Activated CD4-positive, alpha-beta T cell treated with anti-CD3 and anti-CD28 coated beads, Interleukin-2, amount 10 ng/mL, durations not matched to agents 7 days and 5 days (primary cell): ENCODE measurements at places on chromosomes 1 and 21.

GRCh38 chr1:36760081-36760480 is 274.2 kb downstream of the GRIK3 start:
- H3K36me3 ChIP-seq, result no peaks in the 10 kb centered on the region
- no peak overlapping the region for H3K4me3 ChIP-seq
- no peak overlapping the region for H3K27ac ChIP-seq
- no peak for DNase-seq

- no peak for DNase-seq
- H3K4me1 ChIP-seq, result no peaks in the 10 kb centered on the region
- H3K27me3 ChIP-seq, result peaks cover 2% of the 10 kb centered on the region
Measured at GRCh38 chr1:56461158-56462127, 117.9 kb downstream of the PLPP3 start.

GRCh38 chr1:246113555-246114095 is 393.5 kb downstream of the SMYD3 start:
- H3K27ac ChIP-seq, result no peak overlapping the region
- peaks cover 3% of the 10 kb centered on the region for H3K36me3 ChIP-seq
- H3K4me3 ChIP-seq, result no peak overlapping the region
- H3K27me3 ChIP-seq, result no peaks in the 10 kb centered on the region
- no peak for DNase-seq

DNA sequence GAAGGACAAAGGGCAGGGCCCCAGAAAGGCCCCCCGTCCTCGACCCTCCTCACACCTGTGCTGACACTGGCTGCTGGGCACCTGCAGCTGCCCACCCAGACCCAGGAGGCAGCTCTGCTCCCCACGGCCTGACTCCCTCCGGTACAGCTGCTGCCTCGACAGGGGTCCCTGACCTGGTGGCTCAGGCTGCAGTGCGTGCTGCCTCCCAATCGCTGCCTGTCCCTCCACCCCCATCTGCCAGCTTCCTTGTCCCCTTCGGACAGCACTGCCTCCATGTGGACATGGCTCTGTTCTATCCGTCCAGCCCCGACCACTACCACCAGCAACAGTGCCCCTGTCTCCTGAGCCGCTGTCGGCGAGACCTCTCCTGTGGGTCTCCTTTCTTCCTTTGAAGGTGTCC is 4.1 kb downstream of the NOC2L start:
- no peak for DNase-seq
- no peak overlapping the region for H3K27ac ChIP-seq
- no peak overlapping the region for H3K4me3 ChIP-seq
- peaks cover 32% of the 10 kb centered on the region for H3K36me3 ChIP-seq

- H3K27ac ChIP-seq, result peak overlapping the region; percentile 43
- H3K27me3 ChIP-seq, result no peaks in the 10 kb centered on the region
- H3K4me1 ChIP-seq, result peaks cover 39% of the 10 kb centered on the region
- peaks cover 76% of the 10 kb centered on the region for H3K36me3 ChIP-seq
- no peak for DNase-seq
Measured at GRCh38 chr1:225865514-225865913, 16.7 kb downstream of the TMEM63A start.

GRCh38 chr1:229023651-229024300 is 247.1 kb upstream of the RAB4A start:
- peaks cover 3% of the 10 kb centered on the region for H3K27me3 ChIP-seq
- H3K4me3 ChIP-seq, result no peak overlapping the region
- H3K4me1 ChIP-seq, result peaks cover 19% of the 10 kb centered on the region
- DNase-seq, result no peak
- no peaks in the 10 kb centered on the region for H3K36me3 ChIP-seq
- no peak overlapping the region for H3K27ac ChIP-seq

DNA sequence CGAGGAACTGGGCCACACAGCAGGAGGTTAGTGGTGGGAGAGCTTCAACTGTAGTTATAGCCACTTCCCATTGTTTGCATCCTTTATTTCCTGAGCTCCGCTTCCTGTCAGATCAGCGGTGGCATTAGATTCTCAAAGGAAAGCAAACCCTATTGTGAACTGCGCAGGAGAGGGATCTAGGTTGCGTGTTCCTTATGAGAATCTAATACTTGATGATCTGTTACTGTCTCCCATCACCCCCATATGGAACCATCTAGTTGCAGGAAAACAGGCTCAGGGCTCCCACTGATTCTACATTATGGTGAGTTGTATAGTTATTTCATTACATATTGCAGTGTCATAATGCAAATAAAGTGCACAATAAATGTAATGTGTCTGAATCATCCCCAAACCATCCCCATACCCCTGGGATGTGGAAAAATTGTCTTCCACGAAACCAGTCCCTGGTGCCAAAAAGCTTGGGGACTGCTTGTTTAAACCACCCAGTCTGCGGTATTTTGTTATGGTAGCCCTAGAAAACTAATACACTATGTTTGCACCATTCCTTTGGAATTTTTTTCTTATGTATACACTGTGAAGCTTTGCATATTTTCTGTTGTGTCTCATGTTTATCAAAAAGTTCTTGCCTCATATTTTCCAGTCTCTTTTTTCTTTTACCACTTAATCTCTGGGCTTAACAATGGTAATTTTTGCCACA is 136.6 kb upstream of the IVNS1ABP start:
- H3K4me1 ChIP-seq, result no peaks in the 10 kb centered on the region
- no peak overlapping the region for H3K4me3 ChIP-seq
- H3K27ac ChIP-seq, result no peak overlapping the region
- H3K36me3 ChIP-seq, result no peaks in the 10 kb centered on the region
- peaks cover 3% of the 10 kb centered on the region for H3K27me3 ChIP-seq
- no peak for DNase-seq

- H3K4me1 ChIP-seq, result peaks cover 37% of the 10 kb centered on the region
- peaks cover 36% of the 10 kb centered on the region for H3K36me3 ChIP-seq
- DNase-seq, result no peak
- no peaks in the 10 kb centered on the region for H3K27me3 ChIP-seq
- H3K4me3 ChIP-seq, result no peak overlapping the region
Measured at GRCh38 chr1:65429078-65429477, 8.6 kb downstream of the LEPR start.

- DNase-seq, result peak; percentile 83
- H3K4me3 ChIP-seq, result no peak overlapping the region
- H3K27me3 ChIP-seq, result no peaks in the 10 kb centered on the region
- H3K4me1 ChIP-seq, result peaks cover 9% of the 10 kb centered on the region
Measured at GRCh38 chr1:214328770-214329469, 48.0 kb downstream of the SMYD2 start.

- no peaks in the 10 kb centered on the region for H3K4me1 ChIP-seq
- H3K27me3 ChIP-seq, result peaks cover 12% of the 10 kb centered on the region
- no peak overlapping the region for H3K27ac ChIP-seq
- DNase-seq, result no peak
- H3K36me3 ChIP-seq, result no peaks in the 10 kb centered on the region
- no peak overlapping the region for H3K4me3 ChIP-seq
Measured at GRCh38 chr21:37717534-37717933, 198.7 kb downstream of the KCNJ6 start.

- no peak overlapping the region for H3K27ac ChIP-seq
- H3K27me3 ChIP-seq, result peaks cover 3% of the 10 kb centered on the region
- H3K4me1 ChIP-seq, result peaks cover 21% of the 10 kb centered on the region
- H3K36me3 ChIP-seq, result peaks cover 17% of the 10 kb centered on the region
Measured at GRCh38 chr21:31450980-31451379, 106.9 kb upstream of the TIAM1 start.

DNA sequence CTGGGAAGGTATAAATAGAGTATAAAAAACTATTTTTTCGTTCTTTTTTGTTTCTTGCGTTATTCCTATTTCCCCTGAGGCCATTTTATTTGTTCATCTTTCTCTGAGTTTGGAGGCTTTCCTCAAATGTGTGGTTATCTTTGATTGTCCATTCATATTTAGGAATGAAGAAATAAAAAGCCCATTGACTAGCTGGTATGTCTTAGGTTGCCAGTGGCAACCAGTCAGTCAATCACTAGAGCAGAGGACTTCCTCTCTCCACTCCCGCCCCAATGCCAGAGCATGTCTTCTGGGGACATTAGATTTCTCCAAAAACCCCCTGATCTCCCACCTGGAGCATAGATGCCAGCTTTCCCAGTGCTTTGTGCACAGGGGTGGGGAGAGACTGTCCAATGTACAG is 20.7 kb upstream of the FOXE3 start:
- H3K4me3 ChIP-seq, result no peak overlapping the region
- no peak for DNase-seq
- H3K4me1 ChIP-seq, result no peaks in the 10 kb centered on the region
- H3K27ac ChIP-seq, result no peak overlapping the region

DNA sequence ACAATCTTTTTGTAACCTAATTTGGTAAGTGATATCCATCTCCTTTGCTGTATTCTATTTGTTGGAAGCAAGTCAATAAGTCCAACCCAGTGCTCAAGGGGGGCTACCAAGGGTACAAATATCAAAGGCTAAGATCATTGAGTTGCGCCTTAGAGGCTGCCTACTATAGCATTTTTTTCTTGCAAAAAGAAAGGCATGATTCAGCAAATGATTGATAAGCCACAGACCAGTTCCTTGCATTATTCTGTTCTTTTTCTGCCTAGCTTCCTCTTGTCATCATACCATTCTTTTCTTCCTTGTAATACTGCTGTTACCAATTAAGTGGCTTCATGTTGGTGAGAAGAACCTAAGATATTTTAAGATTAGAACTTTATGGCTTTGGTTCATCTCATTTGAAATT is 29.8 kb upstream of the BARHL2 start:
- H3K27ac ChIP-seq, result no peak overlapping the region
- H3K4me3 ChIP-seq, result no peak overlapping the region
- H3K27me3 ChIP-seq, result peaks cover 18% of the 10 kb centered on the region
- H3K36me3 ChIP-seq, result no peaks in the 10 kb centered on the region

DNA sequence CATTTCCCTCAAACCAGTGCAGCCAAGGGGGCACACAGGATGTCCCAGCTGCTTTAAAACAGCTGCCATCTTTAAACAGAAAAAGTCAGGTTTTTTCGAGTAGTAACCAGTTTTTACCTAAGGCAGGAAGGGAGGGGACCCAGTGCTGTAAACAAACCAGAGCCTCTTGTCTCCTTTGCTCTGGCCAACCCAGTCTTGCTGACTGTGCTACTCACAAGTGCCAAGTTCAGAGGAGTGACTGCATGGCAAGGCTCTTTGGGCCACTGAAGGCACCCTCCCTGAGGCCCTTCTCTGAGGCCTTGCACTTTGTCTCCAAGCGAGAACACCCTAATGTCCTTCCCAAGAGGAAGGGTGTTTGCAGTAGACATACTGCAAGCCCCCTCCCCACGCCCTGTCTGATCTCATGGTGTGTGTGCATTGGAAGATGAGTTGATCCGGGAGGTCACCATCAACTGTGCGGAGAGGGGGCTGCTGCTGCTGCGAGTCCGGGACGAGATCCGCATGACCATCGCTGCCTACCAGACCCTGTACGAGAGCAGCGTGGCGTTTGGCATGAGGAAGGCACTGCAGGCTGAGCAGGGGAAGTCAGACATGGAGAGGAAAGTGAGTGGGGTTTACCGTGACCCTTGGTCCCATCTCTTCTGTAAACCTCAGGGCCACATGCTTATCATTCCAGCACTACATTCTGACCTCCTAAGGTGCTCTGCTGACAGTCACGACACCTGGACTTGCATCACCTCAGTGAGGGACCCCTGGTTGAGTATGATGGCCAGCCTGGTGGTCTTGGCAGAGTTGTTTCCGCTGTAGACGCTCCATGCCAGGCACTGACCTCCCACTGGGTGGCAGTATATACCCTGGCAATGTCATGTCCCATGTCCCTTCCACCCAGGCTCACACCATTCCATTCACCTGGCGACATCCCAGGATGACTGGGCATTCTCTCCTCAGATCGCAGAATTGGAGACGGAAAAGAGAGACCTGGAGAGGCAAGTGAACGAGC is 4.7 kb downstream of the DNALI1 start:
- peaks cover 16% of the 10 kb centered on the region for H3K36me3 ChIP-seq
- peak; percentile 39 for DNase-seq
- peak overlapping the region; percentile 82 for H3K27ac ChIP-seq
- no peak overlapping the region for H3K4me3 ChIP-seq
- H3K4me1 ChIP-seq, result peaks cover 18% of the 10 kb centered on the region

GRCh38 chr1:99266726-99267125 is 2.4 kb downstream of the PLPPR4 start:
- H3K36me3 ChIP-seq, result no peaks in the 10 kb centered on the region
- no peaks in the 10 kb centered on the region for H3K4me1 ChIP-seq

DNA sequence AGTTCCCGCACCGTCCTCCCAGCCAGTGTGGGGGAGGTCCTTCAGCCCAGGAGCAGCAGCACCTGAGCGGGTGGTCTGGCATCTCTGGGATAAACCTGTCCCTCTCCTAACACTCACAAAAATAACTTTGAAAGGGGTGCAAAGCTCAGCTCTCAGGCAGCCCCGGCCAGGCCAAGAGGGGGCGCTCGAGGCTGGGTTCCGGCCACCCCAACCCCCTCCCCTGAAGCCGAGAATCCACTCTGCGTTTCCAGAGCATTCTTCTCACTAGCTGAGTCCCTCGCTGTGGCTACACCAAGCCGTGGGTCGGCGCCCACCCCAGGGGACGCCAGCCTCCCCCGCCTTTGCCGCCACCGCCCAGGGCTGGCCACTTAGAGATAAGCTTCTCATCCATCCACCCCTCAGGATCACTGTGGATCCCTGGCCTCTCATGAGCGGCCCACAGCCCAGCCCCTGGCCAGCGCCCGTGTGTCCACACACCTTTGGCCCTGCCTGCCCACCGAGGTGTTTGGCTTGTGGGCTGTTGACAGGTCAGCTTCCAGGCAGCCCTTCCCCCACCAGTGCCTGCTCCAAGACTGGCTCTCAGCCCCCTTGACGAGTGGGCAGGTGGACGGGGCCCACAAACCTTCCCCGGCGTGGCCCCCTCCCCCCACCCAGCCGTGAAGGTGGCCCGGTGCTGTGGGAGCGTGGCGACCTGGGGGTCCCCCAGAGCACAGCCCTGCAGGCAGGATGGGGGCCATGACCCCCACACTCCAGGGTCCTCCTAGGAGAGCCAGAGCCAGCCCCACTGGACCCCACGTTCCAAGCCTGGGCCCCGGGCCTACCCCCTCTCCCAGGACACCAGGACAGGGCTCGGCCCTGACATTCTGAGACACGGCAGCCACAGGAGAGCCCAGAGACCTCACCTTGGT is 1.9 kb downstream of the FTCD start:
- H3K27me3 ChIP-seq, result no peaks in the 10 kb centered on the region
- no peaks in the 10 kb centered on the region for H3K4me1 ChIP-seq
- peak; percentile 47 for DNase-seq
- no peak overlapping the region for H3K4me3 ChIP-seq

DNA sequence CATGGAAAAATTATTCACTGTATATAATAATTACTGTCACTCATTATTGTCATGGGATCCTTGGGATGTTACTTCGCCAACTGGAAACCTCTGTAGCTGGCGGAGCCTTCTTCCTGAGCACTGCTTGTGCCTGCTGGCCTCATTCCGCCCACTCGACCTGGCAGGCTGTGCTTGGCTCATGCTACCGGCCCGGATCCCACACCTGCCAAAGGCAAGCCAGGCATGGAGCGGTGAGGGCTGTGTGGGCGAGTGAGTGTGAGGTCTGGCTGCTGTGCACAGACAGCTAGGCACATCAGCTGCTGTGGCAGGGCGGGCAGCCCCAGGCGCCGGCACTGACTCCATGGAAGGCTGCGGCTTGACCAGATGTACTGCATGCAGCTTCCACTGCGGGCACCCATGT is 78.4 kb downstream of the DISP1 start:
- H3K4me1 ChIP-seq, result peaks cover 19% of the 10 kb centered on the region
- no peak for DNase-seq
- no peak overlapping the region for H3K27ac ChIP-seq
- no peaks in the 10 kb centered on the region for H3K27me3 ChIP-seq
- H3K4me3 ChIP-seq, result no peak overlapping the region

- H3K27ac ChIP-seq, result peak within 1 kb of the TSS; percentile 89
- H3K27me3 ChIP-seq, result no peaks in the 10 kb centered on the region
- H3K4me3 ChIP-seq, result peak within 1 kb of the TSS; percentile 88
- peaks cover 16% of the 10 kb centered on the region for H3K36me3 ChIP-seq
- peak; percentile 88 for DNase-seq
- H3K4me1 ChIP-seq, result peaks cover 27% of the 10 kb centered on the region
Measured at GRCh38 chr1:156053768-156054499, at the start of gene UBQLN4. TSS of gene UBQLN4 (minus strand) at chr1:156053798. CDS start at chr1:156053701, 97 bp downstream.
